Activated T-helper 1 cell treated with anti-CD3 and anti-CD28 coated beads, Interleukin-2, amount 50 U/mL, for 16 hours (primary cell): ENCODE measurements at places on chromosomes 7 and 10.

DNA sequence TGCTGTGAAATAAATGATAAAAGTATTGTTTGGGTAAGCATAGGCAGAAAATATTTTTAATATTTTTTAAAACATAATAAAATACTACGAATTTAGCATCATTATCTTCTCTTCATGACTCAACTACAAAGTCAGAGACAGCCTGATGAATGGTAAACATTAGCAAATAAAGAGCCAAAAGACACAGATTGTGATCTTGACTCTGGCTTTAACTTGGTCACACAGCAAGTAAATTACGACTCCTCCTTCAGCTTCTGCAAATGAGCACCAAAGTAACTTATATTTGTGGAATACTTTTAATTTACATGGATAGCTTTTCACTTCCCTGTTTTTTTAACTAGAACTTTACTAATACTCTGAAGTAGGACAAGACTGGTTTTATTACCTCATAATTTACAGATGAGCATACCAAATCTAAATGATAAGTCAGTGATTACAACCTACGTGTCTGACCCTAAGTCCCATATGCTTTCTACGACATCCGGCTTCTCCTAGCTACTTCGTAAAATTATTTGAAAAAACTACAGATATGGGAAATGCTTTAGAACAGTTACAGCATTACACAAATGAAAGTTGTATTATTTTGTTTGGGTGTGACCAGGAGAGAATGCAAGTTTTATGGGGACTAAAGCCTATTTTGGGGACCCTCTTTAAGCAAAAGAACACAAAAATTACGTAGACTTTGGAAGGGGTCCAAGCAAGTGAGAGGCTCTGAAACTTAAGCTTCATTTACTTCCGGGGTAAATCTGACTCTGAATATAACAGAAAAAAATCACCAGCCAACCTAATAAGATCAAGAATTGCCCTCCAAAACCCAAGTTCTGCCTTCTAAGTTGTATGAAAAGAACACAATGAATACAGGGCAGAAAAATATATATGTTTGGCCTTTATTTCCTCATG is 133.8 kb downstream of the CPEB3 start:
- no peak for DNase-seq

- no peak for DNase-seq
These were observed 283.8 kb upstream of the C7orf33 start for GRCh38 chr7:148306759-148307158.

DNA sequence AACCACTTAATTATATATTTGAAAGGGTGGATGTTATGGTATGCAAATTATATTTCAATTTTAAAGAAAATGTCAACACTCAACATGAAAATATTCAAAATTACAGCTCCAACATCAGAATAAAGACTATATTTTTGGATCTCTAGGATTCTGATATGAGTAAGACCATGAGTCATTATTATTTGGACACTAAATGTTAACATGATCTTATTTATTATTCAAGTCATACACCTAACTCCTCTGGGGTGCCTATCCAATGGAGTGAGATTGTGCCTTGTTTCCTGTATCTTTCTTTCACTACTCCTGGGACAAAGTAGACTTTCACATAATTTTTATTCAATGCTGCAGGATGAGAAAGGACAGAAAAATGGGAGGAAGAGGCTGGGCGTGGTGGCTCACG is 135.2 kb upstream of the PRSS1 start:
- no peak for DNase-seq

DNA sequence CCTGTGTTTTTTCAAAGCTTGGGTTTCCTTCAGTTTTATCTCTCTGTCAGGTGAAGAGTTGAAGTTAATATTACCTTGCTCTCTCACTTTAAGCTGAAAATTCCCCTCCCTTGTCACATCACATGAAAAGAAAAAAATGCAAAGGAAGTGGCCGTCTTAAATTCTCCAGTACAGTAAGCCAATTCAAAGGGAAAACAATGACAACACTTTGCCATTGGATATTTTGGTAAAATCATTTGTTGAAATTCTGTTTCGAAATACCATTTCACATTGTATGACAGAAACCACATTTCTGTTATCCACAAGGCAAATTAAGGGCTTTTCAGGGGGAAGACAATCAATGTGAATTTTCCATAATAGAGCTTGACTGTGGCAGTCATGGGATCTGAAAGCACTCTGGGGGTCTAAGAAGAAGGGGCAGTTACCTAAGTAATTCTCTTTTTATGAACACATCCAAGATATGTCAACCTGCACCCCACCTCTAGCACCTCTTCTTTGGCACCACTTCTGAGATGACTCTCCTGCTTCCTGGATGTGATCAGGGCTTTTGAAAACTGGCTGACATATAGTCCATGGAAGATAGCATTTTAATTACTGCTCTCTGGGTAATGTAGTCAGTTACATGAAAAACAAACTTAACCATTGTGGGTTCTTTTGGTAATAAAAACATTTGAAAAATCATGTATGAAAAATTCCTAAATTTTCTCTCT is 63.8 kb downstream of the ENTPD1 start:
- no peak for DNase-seq

DNA sequence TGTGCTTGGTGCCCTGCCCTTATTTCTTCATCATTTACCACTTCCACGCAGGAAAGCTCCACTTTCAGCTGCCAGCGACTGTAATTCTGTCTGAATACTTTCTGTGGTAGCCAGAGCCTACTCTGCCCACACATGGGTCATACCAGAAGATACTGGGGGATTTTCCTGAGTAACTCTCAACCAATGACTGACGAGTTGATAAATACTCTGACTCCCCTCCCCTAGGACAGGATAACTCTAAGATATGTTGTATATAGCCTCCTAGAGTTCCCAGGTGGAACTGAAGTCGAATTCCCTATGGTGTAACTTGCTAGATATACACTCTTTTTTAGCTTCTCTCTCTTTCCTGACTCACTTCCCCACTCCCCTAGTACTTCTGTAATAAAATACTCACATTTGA is 29.8 kb downstream of the SEM1 start:
- DNase-seq = no peak

DNA sequence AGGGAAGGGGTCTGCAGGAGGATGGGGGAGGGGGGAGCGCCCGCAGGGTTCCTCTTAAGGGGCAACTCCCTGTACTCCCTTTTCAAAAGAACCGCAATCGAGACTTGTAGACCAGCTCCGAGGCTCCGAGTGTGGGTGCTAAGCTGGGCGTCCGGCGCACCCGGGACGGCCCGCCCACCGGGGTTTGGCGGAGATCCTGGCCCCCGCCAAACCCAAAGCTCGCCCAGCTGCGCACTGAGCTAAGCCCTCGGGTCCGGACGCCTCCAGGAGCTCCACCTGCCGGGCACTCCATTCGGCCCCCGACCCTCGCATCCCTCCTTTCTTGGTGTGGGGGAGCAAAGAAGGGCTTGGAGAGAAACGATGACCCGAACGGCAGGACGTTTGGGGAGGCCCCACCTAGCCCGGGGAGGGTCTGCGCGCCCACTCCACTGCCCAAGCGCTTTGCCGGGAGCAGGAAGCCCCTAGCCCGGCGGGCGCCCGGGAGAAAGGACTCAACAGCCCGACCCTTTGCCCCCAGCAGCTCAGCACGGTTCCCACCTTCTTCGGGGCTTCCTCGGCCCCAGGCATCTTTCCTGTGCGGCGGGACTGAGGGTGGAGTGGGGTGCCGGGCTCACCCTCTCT is 651 bp downstream of the AFAP1L2 start:
- no peak for DNase-seq

DNA sequence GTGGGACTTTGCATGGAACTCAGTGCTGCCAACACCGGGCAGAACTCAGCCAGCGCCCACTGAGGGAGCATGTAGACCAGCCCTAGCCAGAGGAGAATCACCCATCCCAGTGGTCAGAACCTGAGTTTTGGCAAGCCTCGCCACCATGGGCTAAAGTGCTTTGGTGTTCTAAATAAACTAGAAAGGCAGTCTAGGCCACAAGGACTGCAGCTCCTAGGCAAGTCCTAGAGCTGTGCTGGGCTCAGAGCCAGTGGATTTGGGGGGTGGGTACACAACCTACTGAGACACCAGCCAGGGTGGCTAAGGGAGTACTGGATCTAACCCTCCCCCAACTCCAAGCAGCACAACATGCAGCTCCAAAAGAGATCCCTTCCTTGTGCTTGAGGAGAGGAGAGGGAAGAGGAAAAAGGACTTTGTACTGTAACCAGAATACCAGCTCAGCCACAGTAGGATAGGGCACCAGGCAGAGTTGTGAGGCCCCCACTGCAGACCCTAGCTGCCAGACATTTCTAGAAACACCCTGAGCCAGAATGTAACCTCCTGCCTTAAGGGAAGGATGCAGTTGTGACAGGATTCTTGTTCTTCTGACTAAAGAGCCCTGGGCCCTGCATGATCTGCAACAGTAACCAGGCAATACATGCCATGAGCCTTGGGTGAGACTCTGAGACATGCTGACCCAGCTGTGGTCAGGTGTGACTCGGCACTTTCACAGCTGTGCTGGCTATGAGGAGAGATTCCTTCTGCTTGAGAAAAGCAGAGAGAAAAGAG is 24.4 kb downstream of the GSDME start:
- DNase-seq = no peak

GRCh38 chr7:25852939-25853271 is 299.1 kb upstream of the NFE2L3 start:
- DNase-seq = no peak

GRCh38 chr10:49744924-49745605 is 17.1 kb downstream of the OGDHL start:
- no peak for DNase-seq

GRCh38 chr7:270351-270983 is 19.5 kb upstream of the FOXL3 start:
- DNase-seq = no peak

DNA sequence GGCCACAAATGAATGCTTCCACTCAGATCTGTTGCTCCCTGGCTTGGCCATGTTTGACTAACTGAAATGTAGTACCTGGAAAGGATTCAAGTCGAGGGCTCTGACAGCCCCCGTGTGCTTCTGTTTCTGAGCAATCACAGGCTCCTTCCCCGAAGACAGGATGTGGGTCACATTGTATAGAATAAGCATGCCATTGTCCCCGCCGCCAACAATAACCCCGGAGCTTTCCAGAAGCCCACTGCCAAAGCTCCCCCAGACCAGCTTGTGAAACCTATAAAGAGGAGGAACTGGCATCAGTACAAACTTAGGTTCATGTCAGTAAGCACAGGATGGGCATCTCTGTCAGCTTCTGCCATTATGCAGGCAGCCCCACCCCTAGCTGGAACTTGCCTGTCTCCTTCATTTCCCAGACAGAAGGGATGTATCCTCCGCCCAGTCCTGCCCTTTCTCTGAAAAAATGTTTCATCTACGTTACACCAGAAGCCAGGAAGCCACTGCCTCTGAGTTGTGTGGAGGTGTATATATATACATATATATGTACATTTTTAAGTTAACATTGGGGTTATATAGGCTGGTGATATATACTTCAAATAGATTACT is 10.3 kb downstream of the SEC31B start:
- DNase-seq = no peak

DNA sequence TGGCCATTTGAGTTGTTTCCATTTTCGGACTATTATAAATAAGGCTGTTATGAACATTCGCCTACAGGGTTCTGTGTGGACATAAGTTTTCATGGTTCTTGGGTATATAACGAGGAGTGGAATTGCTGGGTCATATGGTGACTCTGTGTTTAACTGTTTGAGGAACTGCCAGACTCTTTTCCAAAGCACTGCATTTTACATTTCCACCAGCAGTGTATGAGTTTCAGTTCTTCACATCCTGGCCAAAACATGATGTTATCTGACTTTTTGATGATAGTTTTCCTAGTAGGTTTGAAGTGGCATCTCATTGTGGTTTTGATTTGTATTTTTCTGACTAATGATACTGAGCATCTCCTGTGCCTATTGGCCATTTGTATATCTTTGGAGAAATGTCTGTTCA is 5.4 kb downstream of the SUV39H2 start:
- no peak for DNase-seq

DNA sequence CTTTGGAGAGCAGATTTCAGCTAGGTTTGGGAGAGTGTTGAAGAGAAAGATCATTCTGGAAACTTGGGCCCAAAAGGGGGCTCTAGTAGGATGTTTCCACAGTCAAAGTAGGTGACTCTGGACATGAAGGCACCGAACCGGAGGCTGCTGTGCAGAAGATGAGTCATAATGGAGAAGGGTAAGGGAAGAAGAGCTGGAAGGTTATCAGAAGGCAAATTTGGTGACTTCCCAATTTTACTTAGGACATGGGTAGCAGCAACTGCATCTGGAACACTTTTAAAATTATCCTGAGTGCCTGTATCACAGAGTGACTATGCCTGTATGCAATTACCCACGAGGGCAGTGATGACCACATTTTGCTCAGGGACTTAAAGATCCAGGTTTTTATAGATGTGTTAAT is 38.8 kb downstream of the PIK3AP1 start:
- DNase-seq = no peak

GRCh38 chr7:79590916-79591623 is 137.6 kb upstream of the MAGI2 start:
- DNase-seq = no peak

DNA sequence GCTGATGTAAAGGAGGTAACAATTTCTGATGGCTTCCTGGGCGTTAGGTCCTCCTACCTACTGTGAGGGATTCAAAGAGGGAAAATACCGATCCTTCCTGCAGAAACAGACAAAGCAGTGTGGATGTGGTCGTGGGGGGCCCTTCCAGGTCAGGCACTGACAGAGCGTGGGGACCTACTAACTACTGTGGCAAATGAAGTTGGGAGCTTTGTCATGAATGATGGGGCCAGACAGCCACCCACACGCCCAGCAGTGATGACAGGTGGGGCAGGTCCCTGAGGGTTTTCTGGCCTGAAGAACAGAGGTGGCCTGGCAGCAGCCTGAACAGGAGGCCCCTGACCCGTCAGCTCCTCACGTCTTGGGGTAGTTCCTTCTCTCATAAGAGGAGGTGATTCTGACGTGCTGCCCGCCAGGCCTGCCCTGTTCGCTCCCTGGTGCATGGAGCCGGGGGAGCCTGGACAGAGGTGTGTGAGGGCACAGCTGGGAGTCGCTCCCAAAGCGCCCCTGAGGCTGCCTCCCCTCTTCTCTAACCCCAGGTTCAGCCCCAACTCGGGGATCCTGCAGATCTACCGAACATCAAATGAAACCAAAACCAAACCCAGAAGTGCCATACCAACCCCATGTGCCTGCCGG is 4.2 kb downstream of the ATP6V0E2 start:
- DNase-seq = no peak

- no peak for DNase-seq
These were observed 60.9 kb upstream of the RAPGEF5 start for GRCh38 chr7:22417841-22418240.

GRCh38 chr10:122699796-122700455 is at the start of gene C10orf120:
TSS of gene C10orf120 (minus strand) at chr10:122699846. CDS start at chr10:122699790, 56 bp downstream.
- no peak for DNase-seq

GRCh38 chr10:131902211-131902610 is 1.4 kb downstream of the PPP2R2D start:
- no peak for DNase-seq

- DNase-seq = no peak
These were observed 387.5 kb downstream of the CCSER2 start for GRCh38 chr10:84715911-84716310.
